ENCODE measurements at places on chromosomes 4 and X. TPM values are rescaled to one million over a fixed set of nuclear protein-coding genes. Genes with fewer than 3 reads are reported as not detected.

BMPR1B gene
- polyA plus RNA-seq, result 0.13 TPM

TIGD4 gene
- 0.20 TPM for polyA plus RNA-seq

TMEM164 gene
- polyA plus RNA-seq, result 12.4 TPM

CC2D2A gene
- polyA plus RNA-seq, result 25.6 TPM

MOB1B gene
- 8.0 TPM for polyA plus RNA-seq

RIPPLY1 gene
- not detected for polyA plus RNA-seq

ARHGEF38 gene
- not detected for polyA plus RNA-seq

DNA sequence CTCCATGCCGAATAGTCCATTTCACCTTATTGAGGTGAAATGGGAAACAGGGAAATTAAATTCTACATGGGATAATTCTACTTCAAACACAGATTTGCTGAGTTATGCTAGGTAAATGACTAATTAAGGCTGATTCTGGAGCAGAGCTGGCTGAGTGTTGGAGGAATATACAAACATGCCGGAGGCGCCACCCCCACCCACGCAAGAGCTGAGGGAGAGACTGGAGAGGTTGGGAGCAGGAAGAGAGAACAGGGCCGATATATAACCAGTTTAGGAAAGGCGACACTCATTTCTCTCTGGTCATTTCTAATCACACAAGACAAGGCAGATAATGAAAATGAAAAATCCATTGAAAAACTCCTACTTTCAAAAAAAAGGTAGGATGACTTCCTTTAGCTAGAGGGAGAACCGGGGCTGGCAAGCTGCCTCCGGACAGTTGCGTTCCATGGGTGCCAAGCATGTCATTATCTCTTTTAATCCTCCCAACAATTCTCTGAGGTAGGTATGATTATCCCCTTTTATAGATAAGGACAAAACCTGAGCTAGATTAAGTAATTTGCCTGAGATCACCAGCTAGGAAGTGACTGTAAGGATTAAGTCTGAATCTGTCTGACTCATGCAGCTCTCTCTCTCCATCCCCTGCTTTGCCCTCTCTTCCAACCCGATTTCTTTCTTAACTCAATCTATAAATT is 27.6 kb upstream of the CFAP299 start:
- no peak for DNase-seq

DNA sequence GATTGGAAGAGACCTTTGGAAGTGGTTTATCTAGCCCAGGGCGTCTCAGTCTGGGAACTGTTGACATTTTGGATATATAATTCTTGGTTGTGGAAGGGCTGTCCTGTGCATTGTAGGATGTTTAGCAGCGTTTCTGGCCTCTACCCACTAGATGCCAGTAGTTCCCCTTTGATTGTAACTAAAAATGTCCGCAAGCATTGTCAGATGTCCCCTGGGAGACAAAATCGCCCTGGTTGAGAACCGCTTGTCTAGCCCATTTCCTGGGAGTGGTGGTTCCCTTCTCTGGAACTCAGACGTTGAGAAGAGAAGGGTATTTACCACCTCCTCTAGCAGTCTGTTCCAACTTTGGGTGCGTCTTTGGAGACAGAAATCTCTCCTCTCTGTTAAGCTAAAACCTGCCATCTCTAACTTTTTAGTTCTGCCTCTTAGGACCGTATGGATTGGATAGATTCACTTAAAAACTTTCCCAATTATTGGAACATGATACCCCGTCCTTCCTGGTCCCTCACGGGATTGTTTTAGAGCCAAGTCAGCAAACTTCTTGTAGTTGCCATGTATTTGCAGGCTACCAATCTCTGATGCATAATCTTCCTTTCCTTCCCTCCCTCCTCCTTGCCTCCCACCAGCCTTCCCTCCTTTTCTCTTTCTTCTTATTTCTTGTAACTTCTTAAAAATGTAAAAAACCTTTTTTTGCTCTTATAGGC is 13.9 kb downstream of the TMEM165 start:
- no peak for DNase-seq

DNA sequence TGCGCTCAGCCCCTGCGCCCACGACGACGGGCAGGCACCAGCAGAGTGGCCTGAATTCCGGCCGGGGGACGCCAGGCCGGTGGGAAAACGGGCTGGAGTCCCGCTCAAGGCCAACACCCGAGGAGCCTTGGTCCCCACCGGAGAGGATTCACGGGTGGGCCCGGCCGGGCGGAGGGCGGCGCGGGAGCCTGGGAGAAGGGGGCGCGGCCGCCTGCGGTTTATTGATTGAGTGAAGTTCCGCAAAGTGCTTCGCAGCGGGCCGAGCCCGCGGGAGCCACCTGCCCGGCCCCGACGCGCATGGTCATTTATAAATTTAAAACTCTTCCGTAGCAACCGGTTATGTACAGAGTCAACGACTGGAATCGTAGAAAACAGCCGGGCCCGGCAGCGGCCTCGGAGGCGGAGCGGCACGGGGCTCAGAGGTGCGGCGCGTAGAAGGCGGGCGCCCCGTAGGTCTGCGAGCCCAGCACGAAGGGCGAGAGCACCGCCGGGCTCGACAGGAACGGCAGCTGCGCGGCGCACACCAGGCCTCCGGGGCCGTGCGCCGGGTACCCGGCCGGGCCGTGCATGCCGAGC is 3.6 kb downstream of the NKX1-1 start:
- no peak for DNase-seq

- DNase-seq, result no peak
Measured at GRCh38 chr4:82618103-82618720, 56.4 kb upstream of the TMEM150C start.

DNA sequence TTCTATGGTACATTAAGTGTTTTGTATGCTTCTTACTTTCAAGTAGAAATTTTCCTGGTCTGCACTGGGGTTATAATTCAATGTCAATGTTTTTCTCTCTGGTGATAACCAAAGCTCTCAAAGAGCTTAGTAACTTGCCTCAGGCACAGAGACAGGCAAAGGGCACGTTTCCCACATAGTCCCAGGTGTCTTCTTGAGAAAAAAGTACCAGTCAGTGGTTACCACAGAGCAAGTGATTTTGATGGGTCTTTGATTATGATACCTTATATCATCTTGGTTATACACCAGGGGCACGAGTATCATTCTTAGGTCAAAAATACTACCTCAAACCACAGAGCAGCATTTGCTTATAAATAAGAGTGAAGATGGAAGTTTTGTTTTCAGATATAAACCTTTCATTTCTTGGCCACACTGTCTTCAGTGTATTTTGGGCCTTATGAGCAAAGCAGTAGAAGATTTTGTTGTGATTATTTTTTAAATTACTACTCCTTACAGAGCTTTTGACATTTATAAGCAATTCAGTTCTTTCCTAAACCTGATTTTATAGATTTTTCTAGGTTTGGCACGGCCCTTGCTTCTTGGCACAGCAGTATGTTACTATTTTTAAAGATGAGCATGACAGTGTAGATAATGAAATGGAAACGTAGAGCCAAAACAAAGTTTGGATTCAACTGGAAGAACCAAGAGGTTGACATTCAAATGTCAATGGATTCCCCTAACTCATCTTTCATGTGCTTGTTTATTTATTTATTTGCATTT is 85.3 kb upstream of the TLL1 start:
- no peak for DNase-seq

DNA sequence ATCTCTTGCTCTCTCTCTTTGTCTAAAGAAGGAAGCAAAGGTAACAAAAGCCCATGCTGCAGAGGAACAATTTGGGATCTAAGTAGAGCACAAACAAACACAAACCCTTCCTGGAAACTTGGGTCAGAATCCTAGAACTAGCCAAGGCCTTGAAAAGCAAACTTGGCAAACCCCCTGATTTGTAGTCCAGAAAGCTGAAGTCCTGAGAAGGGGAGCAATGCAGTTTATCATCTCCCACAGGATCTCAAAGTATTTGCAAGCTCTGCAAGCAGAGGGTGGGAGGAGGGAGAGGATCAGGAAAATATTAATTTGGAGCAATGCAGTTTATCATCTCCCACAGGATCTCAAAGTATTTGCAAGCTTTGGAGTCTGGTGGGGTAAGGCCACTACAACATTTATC is 379.5 kb upstream of the FGF13 start:
- DNase-seq, result no peak

- no peak for DNase-seq
Measured at GRCh38 chr4:47926667-47927258, 12.4 kb upstream of the NFXL1 start.
